CD4-positive, alpha-beta T cell treated with Interleukin-15 for 1 hour (primary cell): ENCODE measurements at places on chromosomes 11 and 22.

DNA sequence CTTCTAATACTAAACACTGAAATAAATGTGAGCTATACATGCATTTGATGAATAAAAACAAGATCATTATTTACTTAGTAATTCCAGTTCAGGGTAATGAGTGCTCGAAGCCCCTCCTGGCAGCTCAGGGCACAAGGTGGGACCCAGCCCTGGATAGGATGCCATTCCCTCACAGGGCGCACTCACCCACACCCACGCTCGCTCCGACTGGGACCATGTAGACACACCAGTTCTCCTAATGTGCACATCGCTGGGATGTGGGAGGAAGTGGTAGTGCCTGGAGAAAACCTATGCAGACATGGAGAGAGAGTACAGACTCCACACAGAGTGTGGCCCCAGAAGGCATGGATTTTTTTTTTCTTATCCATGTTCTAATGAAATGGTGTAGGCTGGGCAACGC is 44.5 kb upstream of the RASSF10 start:
- DNase-seq: no peak

DNA sequence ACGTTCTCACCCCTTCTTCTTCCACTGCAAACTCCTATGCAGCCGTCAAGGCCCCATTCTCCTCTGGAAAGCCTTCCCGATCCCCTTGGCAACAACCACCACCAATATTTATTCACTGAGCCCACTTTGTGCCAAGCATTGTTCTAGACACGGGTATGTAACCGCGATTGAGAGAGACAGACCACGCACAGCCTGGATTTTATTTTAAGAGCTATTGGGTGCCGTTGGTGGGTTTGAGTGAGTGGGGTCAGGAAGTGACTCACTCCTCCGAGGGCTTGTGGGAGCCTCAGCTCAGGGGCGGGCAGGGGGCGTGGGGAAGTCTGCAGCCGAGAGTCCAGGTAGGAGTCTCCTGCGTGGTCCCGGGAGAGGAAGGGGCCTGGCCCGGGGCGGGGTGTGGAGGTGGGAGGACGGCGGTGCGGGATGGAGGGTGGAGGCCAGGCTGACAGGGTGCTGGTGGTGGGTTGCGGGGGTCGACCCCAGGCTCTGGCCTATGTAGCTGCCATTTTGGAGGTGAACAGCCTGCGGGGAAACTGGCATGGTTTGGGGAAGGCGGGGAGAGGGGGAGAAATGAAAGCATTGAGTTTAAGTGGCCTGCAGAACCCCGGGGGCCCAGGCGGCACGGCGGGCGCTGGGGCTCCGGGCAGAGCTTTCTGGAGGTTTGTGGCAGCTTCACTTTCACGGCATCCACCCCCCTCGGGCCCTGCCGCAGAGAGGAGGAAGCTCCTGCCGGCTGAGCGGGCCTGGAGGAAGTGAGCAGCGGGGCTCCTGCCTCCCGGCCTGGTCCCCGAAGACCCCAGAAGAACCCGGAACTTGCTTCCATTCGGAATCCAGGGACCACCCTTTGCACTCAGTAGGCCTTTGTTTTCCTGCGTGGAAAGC is 547 bp downstream of the PARVG start:
- peak; percentile 70 for DNase-seq

- no peak for DNase-seq
Measured at GRCh38 chr11:104333977-104334376, 170.0 kb upstream of the PDGFD start.

DNA sequence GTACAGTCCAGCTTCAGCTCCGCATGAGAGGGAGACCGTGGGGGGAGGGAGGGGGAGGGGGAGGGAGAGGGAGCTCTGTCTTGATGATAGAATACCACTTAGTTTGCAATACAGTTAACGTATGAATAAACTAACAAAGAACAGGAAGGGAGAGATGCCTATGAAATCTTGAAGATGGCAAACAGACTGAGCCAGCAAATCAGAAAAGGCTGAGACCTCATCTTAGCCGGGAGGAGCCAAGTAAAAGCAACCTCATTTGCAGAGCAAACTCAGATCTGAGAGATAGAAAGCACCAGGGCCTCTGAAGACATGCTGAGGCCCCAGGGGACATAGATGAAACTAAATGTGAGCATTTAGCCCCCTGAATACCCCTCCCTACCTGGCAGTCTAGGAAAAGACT is 23.0 kb downstream of the APLP2 start:
- no peak for DNase-seq

DNA sequence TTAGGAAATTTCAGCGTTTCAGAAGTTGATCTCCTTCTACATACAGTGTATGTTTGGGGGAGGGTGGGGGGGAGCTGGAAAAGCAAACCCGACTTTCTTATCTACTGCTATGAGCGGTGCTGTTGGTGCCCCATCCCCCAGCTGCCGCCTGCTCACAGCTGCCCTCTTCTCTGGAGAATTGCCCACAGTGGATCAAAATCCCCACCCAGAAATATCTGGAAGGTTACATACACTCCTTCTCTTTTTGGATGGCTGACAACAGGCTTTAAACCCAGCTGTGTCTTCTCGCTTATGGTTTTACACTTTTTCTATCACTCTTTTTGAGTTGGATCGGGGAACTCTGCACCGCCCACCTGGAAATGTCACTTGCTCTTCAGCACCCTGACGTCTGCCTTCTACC is 56.4 kb downstream of the DHCR7 start:
- no peak for DNase-seq

- DNase-seq: peak; percentile 32
Measured at GRCh38 chr11:1260023-1260501, 37.2 kb downstream of the MUC5B start.

DNA sequence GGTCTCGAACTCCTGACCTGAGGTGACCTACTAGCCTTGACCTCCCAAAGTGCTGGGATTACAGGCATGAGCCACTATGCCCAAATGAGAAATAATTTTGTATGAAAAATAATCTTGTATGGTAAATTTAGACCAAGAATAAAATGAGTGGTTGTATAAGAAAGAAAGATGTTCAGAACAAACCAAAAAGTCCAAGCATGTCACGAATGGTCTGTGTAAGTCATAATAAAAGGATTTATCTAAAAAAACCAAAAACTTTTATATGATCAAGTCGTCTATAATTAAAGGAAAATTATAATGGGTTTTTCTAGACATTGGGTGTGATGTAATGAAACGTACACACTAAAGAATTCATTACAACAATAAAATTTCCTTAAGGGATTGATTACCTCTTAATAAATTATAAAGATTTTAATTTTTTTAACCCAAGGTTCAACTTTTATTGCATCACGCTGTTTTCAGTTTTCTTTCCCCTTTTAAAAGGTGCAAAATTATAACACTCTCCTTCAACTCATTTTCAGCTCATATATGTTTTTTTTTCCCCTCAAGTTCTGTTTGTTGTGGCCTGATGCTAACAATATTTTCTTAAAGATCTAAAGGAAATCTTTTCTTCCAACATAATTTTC is 8.9 kb upstream of the AQP11 start:
- no peak for DNase-seq

DNA sequence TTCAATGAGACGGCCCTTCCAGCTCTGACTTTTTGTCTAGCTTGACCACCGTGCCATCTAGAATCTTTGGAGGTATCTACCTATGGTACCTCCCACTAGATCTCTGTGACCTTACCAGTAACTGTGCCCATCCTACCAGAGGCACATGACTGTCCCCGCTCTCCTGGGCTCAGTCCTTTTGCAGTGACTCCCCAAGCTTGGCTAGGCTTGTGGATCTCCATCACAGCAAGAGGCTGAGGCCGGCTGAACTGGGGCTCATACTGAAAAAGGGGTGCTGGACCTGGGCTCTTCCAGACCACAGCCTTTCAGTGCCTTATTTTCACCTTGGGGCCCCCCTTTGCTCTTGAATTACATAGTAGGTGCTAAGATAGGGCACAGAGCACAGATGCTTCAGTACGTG is 27.3 kb downstream of the RELT start:
- DNase-seq: no peak

GRCh38 chr22:35608088-35608487 is 9.0 kb downstream of the MB start:
- DNase-seq: no peak

DNA sequence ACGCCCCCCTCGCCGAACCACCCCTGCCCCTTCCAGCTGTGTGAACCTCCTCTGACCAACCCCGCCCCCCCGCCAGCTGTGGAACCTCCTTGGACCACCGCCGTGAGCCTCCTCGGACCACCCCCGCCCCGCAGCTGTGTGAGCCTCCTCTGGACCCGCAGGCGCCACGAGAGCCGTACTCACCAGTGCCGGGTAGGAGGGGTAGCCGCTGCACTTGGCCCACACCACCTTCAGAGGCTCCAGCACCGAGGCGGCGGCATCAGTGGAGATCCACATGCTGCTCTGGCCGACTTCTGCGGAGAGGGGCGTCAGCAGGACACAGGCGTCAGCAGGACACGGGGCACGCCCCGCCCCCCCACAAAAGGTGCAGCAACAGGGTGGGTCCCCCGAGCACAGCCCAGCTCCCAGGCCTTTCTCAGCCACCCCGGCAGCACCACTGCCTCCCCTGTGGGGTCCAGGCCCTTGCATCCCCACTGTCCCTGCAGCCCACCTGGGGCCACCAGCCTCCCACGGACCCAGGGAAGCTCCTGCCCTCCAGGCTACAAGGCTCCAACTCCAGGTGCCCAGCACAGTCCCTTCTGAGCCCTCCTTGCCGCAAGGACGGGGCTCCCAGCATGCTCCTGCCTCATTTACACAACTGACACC is 51.7 kb downstream of the BRD1 start:
- DNase-seq: no peak

DNA sequence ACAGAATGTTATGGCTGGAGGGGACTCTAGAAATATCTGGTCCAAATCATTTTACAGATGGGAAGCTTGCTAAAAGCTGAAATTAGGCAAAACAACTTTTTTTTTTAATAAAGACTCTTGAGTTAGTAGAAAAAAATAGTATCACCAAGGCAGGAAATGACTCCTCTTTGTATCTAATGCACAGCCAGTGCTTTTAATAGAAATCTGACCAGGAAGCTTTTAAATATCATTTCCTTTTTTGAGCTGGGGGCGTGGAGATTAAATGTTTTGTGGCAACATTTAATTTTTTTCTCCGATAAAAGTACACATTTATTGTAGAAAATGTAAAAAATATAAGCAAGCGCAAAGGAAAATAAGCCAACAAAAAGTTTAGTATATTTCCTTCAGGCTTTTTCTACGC is 22.5 kb downstream of the TRAF6 start:
- DNase-seq: no peak

- DNase-seq: no peak
Measured at GRCh38 chr22:48239461-48240147, 1477.2 kb downstream of the TBC1D22A start.

- DNase-seq: no peak
Measured at GRCh38 chr11:99316776-99317520, 296.2 kb downstream of the CNTN5 start.

DNA sequence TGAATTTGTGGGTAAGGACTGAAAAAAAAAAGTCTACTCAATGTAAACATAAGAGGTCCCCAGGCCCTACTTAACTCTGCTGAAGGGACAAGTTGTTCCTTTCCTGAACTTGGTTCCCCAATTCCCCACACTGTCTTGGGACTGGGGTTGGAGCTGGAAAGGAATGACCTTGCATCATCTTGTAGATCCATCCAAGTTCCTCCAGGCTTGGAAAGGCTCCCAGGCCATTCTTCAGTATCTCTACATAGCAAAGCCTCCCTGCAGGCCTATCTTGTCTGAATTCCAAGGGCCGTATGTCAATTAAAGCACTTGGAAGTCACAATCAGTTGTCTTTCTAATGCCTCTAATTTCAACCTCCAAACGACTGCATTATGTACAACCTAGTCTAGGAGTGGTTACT is 361.2 kb downstream of the TMEM135 start:
- no peak for DNase-seq

GRCh38 chr11:60830478-60831142 is 11.3 kb upstream of the CCDC86 start:
- DNase-seq: no peak

DNA sequence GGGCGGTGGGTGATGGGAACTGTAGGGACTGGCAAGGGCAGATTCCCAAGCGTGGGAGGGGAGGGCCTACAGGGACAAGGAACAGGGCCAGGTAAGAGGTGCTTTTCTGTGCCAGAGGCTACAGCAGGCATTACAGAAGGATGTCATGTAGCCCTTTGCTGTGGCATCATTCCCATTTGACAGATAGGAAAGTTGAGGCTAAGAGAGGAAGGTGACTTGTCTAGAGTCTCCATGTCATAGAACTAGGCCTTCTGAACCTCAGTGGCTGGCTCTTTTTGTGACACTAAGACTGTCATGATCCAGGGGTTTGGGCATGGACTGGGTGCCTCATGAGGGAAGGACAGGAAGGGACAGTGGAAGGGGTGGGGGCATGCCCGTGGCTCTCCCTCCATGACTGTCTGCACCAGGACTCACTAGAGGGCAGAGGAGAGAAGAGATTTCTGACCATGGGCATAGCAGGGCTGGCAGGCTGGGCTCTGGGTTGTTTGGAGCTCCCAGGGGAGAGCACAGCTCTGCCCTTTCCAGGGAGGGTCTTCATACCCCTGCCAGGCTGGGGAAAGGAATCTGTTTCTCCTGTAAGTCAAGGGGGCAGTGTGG is 3.2 kb downstream of the MMP11 start:
- no peak for DNase-seq

GRCh38 chr11:34824425-34824824 is 91.8 kb downstream of the APIP start:
- no peak for DNase-seq

- no peak for DNase-seq
Measured at GRCh38 chr22:30857791-30858190, 110.8 kb downstream of the MORC2 start.
